ENCODE measurements at places on chromosomes 6 and 20.

DNA sequence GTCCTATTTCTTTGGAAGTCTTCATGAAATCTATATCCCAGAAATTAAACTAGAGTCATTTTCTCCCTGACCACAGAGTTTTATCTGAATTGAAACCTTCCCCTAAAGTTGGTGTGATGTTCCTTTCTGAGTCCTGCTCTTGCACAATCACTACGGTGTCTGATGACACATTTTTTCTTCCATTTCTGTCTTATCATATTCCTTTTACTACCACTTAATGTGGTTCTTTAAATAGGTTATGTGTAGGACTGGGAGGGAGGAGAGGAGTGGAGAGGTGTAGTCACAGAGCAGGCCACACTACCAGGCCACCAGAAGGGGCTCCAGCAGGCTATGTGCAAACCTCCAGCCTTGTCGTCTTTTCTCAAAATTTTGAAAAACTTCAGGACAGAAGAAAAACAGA lies 39.7 kb upstream of the ATXN1 start:
- DNase-seq = no peak

- no peak for DNase-seq
These were observed 31.4 kb downstream of the PRDM1 start for GRCh38 chr6:106117579-106117978.

- DNase-seq = peak; percentile 45
These were observed 416 bp upstream of the POLR1H start for GRCh38 chr6:30060606-30061091.

DNA sequence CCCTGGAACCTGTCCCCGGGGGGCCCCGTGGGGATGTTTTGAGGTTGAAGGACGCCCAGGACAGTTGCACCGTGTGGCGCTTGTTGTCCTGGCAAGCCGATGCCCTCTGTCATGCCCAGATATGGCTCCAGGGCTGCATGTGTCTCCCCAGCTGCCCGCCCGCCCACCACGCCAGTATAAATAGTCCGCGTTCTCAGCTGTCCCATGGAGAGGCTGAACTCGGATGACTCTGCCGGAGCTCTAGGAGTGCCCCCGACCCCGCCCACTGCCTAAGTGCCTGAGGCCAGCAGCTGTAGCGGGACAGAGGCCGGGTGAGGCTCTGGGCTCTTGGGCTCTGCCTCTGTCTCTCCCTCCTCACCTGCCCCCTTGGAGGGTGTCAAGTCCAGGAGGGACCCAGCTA lies 83.0 kb upstream of the GATA5 start:
- DNase-seq = peak; percentile 38

DNA sequence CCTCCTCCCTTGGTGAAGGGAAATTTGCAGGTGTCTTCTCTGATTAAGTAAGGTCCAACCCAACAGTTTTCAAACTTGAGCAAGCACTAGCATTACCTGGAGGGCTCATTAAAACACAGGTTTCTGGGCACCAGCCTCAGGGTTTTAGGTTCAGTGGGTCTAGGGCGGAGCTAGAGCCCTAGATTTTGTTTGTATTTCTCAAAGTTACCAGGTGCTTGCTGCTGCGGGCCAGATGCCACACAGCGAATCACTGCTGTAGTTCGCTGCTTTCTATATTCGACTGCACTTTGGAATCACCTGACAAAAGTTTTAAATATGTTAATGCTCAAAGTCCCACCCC lies 869 bp downstream of the COL21A1 start:
- DNase-seq = no peak

DNA sequence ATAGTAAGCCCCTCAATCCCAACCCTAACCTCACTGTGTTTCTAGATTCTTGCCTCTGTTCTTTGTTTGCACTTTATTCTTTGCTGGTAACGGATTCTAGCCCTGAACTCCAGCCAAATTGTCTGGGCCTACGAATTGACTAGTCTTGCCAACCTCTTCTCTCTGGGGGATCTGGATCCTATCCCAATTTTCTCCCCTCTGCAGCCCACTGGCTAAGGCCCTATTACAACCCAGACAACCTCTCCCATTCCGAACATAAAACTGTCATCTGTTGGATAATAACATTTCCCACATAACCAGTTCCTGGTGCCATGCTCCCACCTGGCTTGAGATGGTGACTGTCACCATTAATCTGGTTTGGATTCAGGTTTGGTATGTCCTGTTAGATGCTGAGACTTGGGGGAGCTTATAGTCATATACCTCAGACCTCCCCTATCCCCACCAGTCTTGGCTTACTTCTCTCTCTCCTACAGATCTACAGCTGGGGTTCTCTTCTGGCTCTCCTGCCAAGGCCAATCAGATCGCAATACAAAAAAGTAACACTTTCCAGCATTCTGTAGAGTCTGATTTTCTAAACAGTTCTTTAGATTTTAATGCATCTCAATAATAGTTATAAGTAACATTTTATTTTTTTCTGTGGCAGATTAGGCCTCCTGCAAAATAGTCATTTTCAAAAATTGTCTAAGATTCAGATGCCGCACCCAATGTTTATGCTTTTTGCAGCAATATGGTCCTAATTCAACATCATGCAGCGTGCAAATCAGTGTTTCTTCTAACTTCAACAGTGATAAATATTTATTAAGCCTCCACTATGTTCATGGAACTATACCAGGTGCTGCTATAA lies 29.8 kb upstream of the AHI1 start:
- DNase-seq = no peak

DNA sequence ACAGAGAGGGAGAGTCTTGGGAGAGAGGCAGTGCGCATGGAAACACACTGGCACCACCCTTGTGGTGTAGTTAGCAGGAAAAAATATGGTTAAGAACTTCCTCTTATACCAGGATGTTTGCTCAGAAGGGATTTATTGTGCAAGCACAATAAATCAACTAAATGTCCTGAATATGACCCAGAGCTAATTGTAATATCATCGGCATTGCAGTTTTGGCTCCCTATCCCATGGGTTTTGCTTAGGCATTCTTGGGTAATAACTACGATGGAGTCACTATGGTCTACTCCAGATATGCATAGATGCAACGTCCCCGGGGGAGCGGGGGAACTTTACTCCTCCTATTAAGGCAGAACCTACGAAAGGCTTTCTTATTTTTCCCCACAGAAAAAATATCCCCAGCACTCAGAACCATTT lies 751.6 kb downstream of the EYS start:
- DNase-seq = no peak

DNA sequence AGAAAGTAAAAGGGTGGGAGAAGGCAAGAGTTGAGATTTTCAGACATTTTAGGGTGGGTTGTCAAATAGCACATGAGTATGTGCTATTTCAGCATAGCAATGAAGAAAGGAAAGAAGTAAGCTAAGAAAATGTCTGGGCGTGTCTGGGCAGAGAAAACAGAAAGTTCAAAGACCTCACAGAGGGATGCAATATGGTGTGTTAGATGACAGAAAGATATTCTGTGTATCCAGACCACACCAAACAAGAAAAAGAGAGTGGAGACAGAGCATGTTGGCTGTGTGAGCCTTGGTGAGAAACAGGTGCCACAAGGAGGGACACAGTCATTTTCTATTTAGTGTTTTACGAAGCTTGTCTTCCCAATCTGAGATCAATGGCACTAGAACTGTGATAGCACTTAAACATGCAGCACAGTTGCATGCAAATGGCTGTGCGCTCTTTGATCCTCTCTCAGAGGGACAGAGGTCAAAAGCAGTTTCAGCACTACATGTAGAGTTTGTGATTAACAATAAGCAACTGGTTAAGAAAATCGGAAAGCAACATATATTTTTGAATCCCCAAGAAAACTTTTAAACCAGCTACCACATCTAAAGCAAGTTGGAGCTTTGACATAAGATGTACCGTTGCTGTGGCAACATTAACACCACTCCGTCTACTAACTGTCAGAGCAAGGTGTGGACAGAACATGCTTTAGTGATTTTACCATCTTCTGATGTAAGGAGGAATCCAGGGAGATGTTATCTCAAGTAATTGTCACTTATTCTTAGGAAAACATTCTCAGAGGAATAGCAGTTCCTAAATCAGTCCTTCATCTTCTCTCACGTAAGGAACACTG lies 515.5 kb upstream of the NOX3 start:
- no peak for DNase-seq

DNA sequence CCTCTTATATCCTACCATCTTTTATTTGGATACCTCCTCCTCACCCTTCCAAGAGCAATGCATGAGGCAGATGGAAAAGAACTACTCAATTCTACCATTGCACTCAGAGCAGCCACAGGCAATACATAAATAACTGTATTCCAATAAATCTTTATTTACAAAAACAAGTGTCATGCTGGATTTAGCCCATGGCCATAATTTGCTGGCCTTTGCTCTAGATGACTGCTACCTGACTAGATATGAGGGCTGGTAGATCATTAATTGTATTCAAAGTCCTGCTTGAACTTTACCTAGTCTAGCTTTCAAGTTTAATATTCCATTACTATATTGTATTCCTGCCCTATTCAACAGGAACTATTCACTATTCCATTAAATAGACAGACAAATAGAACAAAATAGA lies 37.1 kb downstream of the AFG1L start:
- no peak for DNase-seq

- no peak for DNase-seq
These were observed 10.3 kb downstream of the PREX1 start for GRCh38 chr20:48817367-48818030.

DNA sequence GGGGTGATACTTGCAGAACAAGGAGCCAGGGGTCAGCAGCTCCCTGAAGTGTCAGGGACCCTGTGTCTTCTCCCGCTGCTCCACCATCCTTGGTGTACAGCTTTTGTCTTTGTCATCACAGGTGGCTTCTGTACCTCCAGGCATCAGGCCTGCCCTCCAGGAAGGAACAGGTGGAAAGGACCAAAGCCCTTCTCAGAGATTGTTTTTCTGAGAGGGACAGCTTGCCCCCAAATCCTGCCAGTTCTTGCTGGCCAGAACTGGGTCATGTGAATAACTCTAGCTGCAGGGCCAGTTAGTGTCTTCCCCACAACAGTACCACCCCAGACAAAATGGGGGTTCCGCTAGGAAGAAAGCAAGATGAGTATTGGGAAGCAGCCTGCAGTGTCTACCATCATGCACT lies 31.4 kb downstream of the SNPH start:
- DNase-seq = no peak

GRCh38 chr6:36837022-36837339 lies 2.3 kb downstream of the CPNE5 start:
- DNase-seq = no peak

DNA sequence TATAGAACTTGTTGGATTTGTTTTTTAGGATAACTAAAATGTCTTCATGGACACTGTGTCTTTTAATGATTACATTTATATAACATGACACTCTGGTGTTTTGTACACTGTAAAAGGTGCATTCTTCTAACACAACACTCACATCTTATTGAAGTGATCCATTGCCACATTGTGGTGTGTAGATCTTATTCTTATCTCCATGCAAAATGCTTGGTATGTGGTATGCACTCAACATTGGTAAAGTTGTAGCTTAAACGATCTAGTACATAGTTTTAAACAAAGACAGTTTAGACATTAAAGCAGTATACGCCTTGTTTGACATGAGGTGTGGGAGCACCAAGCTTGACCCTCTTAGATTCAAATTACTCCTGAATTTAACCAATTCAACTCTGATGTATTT lies 84.7 kb downstream of the SASH1 start:
- no peak for DNase-seq

GRCh38 chr20:44208770-44209169 lies 1.8 kb downstream of the OSER1 start:
- DNase-seq = no peak

DNA sequence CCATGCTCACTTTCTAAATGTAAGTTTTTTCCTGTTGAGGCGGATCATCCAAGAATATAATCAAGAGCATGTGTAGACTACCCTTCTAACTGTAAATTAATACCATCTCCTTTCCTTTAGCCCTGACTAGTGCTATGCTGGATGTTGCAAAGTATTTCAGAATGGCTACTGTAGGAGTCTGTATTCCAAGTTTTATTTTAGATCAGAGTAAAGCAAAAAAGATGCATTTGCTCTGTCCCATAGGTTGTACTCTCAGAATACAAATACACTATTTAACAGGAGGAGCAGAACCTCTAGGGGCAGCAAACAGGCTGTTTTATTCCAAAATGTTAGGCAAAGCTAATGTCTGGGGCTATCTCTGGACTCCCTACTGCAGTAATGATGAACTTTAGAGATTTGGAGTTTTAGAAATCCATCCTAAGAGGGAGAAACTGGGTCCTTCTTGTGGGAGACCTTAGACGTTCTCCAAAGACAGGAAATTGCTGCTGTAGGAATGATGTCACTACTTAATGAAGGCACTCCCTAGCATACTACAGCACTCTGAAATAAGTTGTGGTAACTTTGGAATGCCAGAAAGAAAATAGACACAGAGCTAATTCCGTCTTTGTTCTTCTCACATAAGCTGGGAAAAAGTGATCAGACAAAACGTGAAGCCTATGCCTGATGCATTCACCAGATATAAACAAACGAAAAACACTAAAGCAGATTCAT lies 392.4 kb upstream of the HS3ST5 start:
- no peak for DNase-seq

- DNase-seq = no peak
These were observed 42.1 kb upstream of the TMEM30A start for GRCh38 chr6:75326557-75327258.

DNA sequence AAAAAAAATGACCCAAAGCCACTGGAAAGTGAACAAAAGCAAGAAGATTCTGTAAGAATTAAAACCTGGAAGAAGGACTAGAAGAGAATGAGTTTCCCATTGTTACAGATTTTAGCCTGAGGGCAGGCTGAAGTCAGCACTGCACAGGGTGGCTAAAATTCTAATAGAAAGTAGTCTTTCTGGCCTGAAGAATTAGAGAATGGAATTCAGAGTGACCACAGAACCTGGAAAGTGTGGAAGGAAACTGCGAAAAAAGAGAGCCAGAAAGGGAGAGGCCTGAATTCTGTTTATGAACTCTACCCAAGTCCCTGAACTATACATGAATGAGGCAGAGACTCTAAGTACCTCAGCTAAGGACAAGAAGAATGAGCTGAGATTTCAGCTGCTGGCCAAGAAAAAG lies 38.9 kb upstream of the FILIP1 start:
- DNase-seq = no peak

- no peak for DNase-seq
These were observed 265.1 kb upstream of the PRDM1 start for GRCh38 chr6:105821027-105821426.

DNA sequence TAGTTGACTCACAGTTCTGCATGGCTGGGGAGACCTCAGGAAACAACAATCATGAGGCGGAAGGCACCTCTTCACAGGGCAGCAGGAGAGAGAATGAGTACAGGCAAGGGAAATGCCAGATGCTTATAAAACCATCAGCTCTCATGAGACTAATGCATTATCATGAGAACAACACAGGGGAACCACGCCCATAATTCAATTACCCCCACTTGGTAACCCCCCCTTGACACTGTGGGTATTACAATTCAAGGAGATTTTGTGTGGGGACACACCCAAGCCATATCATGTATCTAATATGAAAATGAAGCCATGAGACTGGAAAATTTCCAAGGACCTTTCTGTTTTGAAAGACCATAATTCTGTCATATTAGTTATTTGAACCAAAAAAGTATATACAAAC lies 342.4 kb upstream of the PLCB4 start:
- DNase-seq = no peak

DNA sequence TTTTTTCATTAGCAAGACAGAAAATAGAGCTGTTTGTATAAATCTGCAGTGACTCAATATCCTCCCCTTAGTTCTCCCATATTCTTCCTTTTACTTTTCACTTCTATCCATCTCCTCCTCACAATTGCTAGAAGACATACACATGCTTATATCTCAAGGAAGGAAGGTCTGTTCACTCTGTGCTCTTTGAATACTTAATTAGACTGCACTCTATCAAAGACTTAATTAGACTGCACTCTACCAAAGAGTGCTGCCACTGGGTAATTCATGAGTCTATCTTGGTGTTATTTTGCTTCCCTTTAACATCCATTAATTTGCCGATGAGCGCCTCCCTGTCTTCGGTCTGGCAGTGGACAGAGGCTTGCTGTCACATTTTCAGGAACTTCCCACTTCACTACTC lies 241.9 kb downstream of the ADGB start:
- DNase-seq = no peak

Measured in WERI-Rb-1 (cell line).